ENCODE measurements at places on chromosomes 2 and 18.

- DNase-seq, result no peak
Observed at GRCh38 chr18:58527285-58527951, 101.5 kb downstream of the ALPK2 start.

DNA sequence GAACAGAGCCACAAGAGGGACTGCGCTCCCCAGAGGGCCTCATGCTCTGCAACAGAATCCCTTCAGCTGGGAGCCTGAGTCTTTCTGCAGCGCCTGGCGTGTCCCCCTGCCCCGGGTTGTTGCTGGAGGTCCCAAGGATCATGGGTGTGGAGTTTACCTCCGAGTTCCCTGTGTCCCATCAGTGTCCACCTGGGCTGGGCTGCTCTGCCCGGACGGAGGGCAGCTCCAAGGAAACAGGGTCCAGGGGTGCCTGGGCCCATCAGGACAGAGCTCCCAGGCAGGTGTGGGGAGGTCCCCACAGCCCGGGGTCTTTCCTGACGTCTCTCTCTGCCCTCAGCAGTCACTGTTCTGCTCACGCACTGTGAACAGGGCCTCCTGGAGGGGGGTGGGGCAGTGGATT lies 63.5 kb downstream of the EMILIN2 start:
- no peak for DNase-seq

GRCh38 chr2:48587560-48587959 lies 30.1 kb upstream of the GTF2A1L start:
- DNase-seq, result no peak

DNA sequence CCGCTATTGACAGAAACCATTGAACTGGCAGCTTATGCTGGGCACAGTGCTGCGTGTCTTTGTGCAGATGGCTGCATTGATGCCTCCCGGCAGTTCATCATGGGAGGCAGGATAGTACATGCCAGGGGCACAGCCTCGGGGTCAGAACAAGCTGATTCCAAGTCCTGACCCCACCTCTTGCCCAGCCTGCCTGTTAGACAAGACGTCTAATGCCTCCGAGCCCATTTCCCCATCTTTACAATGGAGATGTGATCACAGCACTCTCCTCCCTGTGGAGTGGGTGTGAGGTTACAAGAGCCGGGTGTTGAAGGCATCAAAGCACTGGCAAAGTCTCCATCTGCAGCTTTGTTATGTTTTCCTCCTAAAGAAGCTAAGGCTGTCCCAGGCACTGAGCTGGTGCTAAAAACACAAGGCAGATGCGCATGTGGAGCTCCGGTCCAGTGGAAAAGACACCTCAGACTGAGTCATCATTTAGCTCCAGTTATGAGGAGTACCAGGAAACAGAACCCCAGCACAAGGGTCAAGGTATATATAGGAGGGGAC lies 125.7 kb upstream of the EPAS1 start:
- no peak for DNase-seq

GRCh38 chr18:50696436-50696835 lies 123.4 kb downstream of the MRO start:
- no peak for DNase-seq

GRCh38 chr2:236565879-236566402 lies 3.7 kb upstream of the ACKR3 start:
- no peak for DNase-seq

- DNase-seq, result no peak
Observed at GRCh38 chr2:241496003-241496707, 12.2 kb downstream of the STK25 start.

- DNase-seq, result peak; percentile 67
Observed at GRCh38 chr2:84832772-84833461, 48.0 kb downstream of the TRABD2A start.

GRCh38 chr2:195498176-195498575 lies 158.8 kb upstream of the SLC39A10 start:
- DNase-seq, result peak; percentile 92

GRCh38 chr2:160940271-160940670 lies 220.0 kb upstream of the TANK start:
- DNase-seq, result no peak

GRCh38 chr18:12478269-12479047 lies 70.7 kb downstream of the PRELID3A start:
- no peak for DNase-seq

DNA sequence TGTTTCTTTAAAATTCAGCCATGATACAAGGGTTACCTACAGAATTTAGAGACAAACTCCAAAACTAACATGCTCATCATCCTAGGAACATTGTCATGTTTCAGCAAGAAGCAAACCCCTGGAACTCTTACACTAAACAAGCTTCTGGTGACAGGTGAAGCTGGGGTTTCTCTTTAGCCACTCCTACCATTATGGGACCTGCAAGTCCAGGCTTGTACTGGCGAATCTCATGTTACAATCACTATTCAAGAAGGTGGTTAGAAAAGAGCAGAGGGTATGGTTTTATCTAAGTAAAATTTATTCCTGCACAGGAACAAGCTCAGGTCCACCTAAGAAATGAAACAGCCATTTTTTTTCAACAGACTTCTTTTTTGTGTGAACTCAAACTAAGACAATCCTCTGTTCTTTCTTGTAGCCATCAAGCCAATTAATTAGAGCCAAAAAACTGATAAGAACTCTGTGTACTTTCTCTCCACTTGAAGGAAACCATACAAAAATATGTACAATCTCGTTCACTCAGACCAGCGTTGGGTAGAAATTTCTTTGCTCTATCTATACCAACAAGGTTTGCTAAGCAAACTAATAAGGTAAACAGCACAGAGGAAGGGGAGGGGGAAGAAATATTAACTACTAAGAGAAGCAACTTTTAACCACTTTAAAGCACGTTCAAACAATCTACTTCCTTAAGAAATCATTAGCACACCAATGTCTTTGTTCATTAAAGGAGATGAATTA lies 63.3 kb upstream of the NEDD4L start:
- DNase-seq, result no peak

- DNase-seq, result no peak
Observed at GRCh38 chr2:111134055-111134454, 13.3 kb downstream of the BCL2L11 start.

DNA sequence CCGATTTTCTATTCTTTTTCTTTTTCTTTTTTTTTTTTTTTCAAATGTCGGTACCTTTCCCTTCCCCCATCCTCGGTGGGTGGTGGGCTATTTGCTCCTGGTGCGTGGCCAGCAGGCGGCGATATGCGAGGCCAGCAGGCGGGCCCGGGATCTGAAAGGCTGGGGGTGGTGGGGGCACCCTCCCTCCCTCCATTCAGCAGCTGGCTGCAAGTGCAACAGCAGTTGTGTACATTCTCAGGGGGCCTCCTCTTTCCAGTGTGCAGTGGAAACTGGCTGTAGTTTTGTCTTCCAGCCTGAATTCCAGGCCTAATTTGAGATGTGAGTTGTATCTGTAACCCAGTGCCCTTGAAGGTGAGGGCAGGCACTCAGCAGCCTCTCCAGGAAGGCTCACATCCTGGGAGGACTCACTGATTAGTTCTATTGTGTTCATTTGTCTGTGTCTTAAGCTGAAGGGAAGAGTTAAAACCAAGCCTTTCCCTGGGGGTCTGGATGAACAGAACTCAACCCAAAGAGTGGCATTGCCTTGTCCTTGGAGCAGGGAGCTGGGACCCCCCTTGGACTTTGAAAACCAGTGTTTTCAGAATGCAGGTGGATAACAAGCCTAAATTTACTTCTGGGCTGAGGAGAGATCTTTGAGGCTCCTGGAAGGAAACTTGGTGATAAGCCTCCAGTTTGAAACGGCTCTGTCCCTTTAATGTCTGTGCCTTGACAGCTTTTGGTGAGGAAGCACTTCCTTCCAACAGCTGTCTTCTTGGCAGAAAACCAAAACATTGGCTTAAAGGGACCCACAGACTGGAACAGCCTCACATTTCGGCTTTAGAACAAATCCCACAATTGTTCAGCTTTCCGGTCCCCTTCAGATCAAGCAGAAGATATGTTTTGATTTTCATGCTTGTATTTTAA lies 3.3 kb downstream of the MYCN start:
- DNase-seq, result peak; percentile 57

- DNase-seq, result no peak
Observed at GRCh38 chr18:62572456-62572855, 49.6 kb downstream of the ZCCHC2 start.

DNA sequence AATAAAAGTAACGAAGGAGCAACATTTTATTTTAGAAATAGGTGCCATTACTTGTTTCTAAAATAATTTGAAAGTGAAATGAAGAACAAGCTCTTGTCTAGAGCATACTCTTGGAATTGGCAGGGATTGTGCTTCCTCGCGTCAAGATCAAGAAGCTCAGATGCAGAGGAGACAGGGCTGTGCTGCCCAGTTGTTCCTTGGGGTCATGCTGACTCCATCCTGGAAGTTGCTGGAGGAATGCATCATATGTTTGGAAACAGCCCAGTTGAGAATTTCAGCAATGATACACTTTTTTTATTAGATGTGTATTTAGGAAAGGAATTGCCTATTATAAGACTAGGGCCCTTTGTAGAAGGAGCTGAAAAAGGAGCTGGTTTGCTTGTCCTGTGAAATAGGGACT lies 17.2 kb downstream of the LTBP1 start:
- no peak for DNase-seq

DNA sequence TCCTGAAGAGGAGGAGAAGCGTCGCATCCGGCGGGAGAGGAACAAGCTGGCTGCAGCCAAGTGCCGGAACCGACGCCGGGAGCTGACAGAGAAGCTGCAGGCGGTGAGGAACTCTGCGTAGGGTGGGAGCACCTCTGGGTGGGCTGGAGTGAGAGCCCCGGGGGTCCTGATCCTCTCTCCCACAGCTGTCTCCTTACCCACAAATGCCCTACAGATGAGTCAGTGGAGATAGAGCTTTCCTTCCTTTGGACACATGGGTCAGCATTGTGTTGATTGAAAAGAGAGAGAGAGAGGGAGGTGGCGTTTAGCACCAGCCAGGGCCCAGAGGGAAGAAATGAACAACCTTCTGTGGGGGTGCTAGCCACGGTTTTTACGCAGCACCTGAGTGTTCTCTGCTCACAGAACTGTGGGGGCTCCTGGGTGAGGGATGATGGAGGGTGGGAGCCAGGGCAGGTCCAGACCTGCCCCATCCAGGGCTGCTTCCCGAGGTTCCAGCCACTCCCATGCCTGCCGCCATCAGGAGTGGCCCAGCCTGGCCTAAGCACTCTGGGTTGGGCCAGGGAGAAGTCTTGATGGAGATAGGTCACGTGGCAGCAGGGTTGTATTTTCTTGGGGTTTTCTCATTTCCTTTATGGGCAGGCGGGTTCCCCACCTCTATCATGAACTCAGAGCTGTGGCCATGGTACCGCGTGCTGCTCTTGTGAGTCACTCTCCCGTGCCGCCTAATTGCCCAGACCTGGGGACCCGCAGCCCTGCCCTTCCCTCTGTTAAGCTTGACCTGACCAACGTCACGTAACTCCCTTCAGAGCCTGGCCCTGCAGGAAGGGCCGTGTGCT lies 16.3 kb downstream of the FOSL2 start:
- DNase-seq, result peak; percentile 87

DNA sequence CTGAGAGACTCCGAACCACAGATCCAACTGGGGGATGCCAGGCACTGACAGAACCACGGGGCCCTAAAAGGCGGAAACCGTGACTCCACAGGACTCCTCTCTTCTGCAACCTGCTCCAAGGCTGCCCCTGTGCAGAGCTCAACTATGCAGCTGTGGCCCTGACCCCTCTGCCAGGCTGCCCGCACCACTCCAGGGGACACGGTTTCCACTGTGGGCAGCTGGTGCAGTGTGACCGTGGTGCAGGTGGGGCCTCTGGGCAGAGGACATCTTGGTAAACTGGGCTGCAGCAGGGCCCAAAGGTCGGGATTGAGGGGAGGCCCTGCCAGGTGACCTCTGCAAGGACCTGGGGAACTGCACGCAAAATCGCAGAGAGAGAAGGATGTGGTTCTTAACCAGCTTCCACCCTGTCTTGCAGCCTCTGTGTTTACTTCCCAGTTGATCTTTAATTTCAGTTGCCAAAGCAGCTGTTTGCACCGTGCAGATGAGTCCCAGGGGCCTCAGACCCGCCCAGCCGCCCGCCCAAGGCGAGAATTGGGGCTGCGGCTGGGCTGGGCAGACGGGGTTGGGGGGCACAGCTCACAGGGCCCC lies 104.6 kb upstream of the CTDP1 start:
- no peak for DNase-seq

DNA sequence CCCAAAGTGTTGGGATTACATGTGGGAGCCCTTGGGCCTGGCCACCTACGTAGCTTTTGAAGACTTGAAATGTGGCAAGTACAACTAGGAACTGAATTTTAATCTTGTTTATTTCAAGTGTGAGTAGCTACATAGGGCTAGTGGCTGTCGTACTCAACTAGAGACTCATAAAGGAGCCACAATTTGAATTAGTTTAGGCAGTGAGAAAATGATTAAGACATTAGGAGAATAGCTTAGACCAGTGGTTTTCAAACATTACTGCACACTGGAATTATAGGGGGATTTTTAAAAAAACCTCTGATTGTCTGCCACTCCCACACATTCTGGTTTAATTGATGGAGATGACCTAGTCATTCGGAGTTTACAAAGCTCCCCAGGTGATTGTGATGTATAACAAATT lies 127.1 kb downstream of the FMNL2 start:
- DNase-seq, result no peak

DNA sequence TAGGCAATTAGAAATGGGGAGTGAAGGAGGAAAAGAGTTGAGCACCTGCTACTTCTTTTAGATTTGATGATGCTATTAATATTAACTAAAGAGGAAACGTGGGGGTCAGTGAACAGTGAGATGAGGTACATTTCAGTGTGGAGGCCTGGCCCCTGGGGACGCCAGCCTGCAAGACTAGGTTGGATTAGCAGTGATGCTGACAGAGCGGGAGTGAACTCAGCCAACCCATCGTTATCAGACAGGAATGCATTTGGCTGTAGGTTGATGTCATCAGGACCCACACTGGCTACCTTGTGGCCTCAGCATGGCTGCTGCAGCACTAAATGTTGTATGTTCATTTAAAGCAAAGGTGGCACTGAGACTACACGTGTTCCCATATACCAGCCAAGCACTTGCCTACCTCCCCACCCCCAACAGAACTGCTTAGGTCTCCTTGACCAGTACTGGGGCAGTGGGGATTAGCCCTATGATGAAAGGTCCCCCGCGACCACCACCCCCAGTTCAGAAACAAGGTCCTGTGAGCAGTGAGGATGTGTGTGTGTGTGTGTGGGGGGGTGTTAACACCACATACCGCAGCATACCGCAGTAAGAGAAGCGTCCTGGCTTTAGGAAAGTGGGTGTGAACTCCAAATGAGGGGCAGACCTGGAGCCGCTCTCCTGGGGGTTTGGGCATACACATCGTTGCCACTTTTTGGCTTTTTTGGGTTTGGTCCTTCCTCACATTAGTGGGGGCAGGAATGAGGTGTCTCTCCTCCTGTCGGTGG lies 26.0 kb downstream of the DGKD start:
- DNase-seq, result peak; percentile 56

GRCh38 chr2:113091231-113091896 lies 23.6 kb downstream of the IL1F10 start:
- DNase-seq, result no peak

- DNase-seq, result no peak
Observed at GRCh38 chr2:29130295-29130694, 15.1 kb downstream of the CLIP4 start.

GRCh38 chr2:33516456-33516995 lies 40.1 kb downstream of the RASGRP3 start:
- DNase-seq, result no peak

DNA sequence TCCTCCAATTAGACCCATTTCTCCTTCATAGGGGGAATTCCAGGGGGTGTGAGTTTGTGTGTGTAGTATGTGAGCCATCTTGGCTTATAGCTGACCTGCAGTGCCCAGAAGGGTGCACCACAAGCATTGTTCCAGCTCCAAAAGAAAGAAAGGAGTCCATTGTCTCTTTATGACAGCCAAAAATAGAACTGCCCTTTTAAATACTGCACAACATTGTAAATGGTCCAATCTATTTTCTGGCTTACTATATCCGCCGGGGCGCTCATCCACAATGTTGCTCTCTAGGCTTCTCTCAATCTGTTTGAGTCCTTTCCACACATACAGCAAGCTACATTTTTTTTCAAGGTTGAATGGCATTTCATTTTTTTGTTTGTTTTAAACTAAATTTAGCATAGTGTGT lies 517.5 kb downstream of the STK39 start:
- no peak for DNase-seq
